ENCODE measurements at places on chromosomes 7 and 10.

GRCh38 chr7:133253519-133253875 is 619 bp downstream of the EXOC4 start:
- DNase-seq: peak; percentile 3

DNA sequence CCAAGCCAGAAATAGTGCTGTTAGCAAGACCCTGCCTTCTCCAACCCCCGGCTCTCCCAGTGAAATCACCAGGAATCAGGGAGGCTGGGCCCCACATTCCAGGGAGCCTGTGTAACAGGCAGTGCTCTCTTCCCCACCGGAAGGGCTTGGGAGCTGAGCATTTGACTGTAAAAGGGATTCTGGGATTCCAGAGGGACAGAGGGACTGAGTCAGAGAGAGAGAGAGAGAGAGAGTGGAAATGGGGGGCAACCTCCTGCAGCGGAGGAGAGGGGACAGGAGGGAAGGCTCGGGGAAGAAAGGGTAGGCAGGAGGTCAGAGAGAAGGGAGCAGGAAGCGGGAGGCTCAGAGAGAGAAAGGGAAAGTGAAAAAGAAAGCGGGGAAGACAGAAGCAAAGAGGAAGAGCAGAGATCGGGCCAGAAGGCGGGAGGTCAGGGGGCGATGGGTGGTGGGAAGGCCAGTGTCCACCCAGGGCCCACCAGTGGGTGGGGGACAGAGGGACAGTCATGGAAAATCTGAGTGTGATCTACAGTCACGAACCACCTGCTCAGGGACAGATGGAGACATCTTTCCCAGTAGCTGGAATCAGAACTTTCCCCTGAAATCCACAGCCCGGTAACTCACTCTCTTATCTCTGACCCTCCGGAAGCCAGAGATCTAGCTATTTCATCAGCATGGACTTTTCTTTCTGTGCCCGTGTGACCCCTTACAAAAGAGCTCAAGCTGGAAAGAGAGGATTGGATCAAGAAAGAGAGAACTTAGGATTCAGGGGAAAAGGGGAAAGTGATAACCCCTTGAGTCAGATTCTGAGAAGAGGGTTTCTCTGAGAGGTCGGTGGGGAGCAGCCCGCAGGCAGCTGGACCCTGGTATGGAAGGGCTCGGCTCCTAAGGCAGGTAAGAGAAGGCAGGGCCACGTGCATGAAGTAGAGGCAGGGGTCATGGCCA is 4.6 kb upstream of the SERPINE1 start:
- DNase-seq: no peak

DNA sequence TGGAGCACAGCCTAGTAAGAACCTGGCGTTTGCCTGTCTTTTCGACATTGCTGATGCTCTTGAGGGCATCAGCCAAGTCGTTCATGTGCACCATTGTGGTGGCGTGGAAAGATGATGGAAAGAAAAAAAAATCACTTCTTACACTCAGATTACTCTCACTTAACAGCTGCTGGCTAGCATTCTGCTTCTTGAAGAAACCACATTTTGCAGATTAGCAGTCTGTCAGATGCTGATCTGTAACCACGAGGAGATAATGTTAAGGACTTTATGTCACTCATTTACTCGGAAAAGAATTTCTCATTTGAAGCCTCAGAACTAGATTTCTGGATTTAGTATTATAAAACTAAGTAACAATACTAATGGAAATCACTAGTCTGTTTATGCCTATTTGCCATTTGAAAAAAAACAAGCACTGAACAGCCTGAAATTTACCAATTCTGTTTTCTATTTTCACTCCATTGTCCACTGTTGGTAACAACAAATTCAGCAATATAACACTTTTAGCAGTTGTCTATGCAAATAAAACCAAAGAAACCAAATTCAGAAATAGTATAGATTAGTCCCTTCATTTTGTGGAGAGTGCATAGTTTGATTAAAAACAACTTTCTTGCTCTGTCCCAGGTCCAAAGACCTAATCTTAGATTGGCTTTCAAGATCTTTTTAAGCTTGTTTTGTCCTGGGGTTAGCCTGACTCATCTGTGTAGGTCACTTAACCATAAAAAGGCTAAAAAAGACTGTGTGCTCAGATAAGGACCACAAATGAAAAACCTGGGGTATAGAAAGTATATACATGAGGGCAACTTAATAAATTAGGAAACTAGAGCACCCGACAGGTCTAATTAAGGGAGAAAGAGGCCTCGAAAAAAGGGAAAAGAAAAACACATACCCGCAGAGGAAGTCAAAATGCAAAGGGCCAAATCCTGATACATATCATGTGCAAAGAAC is 67.5 kb downstream of the NT5C2 start:
- no peak for DNase-seq

- peak; percentile 98 for DNase-seq
These were observed at the start of gene CASP2 for GRCh38 chr7:143287935-143288826. Gene CASP2 (plus strand): TSS chr7:143288351. CDS start chr7:143288456, 105 bp downstream.

DNA sequence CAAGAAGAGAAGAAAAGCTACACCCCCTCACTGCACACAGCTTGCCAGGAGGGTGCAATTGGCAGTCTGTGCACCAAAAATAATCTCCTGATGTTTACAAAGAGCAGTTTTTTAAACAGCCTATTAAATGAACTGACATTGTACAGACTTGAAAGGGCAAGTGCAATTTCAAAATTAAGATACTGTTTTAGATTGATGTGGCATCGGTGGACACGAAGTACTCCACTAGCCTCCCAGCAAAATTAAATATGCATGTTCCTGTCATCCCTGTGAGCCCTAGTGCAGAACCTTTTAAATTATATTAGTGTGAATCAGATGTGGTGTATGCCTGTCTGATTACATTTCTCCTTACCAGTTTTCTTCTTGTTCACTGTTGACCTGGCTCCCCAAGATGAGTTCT is 87.9 kb downstream of the WIPF3 start:
- no peak for DNase-seq

DNA sequence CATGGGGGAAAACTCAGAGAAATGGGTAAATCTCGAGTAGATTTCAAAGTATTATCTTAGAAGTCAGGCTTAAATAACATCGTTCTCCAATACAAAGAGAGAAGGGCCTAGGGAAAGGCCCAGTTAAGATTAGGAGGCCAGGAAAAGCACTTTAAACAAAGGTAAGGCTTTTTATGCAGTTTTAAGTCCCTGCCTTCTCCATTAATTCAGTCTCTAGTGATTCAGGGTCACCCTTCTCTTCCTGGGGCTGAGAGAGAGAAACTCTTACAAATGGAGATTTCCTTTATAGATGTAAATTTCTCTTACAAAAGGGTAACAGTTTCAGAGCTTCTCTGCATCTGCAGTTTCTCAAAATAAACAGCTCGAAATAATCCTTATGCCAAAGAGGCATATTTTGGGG is 179.3 kb downstream of the HECW1 start:
- no peak for DNase-seq

GRCh38 chr10:132993271-132994184 is 51.2 kb upstream of the CFAP46 start:
- no peak for DNase-seq

DNA sequence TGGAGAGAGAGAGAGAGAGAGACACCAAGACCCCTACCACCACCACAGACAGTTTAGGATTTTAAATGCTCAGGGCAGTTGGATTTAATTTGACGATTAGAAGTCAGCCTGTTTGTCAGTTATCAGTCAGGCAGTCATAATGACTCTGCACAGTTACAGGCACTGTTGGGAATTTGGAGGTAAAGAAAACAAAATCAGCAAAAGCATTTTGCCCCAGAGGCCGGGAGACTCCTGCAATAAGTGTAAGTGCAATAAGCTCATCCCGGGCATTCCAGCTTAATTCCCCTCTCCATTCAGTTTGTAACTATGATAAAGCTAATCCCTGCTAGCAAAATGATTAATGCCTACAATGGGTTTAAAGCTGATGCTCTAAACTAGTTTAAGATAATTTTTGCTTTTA is 13.5 kb downstream of the SEMA3C start:
- no peak for DNase-seq

DNA sequence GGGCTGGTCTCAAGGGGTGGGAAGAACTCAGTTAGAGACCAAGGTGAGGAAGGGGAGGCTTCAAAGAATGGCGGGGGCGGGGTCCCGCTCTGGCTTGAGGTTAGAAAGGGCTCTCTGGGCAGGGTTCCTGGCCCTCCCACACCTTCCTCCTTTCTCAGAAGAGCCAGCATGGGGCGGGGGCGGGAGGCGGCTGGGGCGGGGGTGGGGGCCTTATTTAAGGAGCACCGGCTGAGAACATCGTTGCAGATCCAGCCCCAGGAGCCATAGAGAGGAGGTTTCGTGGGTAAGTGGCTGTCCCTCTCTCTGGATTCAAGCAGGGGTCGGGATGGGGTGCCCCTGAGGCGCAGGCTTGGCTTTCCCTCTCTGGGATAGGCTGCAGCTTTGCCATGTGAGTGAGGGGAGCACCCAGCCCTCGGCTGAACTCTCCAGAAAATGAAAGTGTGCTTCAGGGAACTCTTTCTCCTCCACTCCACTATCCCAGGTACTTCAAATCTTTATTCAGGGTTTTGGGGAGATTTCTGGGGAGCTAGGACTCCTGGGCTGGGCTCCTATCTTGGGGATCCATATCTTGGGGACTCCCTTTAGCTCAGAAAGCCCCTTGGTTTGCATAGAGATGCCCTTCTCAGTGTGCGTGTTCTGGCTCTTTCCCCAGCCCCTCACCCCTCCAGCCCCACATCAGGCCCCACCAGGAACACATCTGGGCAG is 3.3 kb upstream of the CUEDC2 start:
- DNase-seq: peak; percentile 48

DNA sequence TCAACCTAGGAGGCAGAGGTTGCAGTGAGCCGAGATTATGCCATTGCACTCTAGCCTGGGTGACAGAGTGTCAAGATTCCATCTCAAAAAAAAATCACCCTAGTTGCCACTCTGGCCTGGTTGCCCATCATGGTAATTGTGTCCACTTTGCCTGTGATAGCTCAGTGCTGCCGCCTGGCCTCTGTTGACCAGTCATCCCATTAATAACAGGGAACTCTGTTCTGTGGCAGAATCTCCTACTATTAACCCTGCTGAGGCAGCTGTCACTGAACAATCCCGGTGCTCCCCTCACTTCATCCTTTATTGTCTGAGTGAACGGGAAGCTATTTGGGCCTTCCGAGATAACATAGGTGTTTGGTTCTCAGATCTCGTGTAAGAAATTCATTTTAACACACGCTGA is 14.6 kb downstream of the ZNF3 start:
- no peak for DNase-seq

DNA sequence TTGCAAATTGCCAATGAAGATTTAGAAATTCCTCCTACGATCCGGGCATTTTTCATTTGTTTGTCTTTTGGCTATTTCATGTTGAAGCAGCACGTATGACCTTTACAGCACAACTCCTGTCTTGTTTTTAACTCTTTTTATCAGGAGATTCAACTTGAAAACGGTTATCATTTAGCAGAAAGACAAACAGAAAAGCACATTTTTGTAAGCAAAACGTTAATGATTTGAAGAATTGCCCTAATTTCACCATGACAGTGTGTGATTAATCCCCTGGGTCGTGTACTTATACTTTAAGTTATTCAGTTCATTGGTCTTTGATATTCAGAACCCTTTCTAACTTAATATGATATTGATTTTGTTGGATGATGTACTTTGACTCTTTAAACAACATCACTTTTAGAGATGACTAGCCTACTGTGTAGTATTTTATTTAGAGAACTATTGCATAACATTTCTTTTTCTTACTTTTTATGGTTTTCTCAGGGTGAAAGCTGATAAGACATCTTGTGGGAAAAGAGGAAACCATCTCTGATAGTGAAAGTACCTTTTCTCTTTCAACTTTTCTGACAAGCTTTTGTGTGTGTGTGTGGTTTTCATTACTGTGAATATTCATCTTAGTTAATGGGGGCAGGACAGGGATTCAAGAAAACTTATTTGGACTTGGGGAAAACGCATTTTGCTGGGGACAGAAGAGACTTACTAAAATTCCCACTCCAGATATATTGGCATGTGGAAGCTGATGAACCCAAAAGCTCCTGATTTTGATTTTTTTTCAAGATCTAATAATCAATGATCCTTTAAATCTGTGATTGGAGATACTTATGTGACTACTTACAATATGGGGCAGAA is 8.1 kb downstream of the HHEX start:
- DNase-seq: no peak

GRCh38 chr7:50317221-50317678 is 12.7 kb downstream of the IKZF1 start:
- DNase-seq: peak; percentile 34

DNA sequence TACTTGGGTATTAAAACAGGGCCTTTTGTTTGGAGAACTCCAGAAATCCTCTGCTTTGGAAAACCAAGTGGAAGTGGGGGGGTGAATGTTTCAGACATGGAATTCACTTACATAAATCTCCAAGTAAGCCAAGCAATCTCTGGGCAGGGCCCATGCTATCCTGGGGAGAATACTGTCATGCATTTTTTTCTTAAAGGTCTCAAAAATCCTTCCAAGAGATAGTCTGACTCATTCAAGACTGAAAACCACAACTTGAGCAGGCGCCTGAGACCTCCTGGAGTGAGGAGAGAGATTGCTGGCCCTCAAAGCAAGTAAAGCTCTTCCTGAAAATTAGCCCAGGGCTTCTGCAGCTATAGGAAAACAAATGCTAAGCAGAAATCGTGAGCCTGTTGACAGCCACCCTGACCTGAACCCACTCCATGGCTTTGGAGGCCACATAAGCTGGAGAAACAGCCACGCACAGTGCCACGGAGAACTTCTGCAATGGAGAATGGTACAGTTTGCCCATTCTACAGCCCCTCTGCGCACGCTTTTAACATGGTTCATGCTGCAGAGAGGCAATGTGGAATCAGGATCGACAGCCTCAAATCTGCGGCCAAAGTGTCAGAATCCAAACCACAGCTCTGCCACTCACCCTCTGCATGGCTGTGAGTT is 203.1 kb upstream of the AUTS2 start:
- no peak for DNase-seq

- DNase-seq: no peak
These were observed 78.2 kb upstream of the ZNF92 start for GRCh38 chr7:65295409-65295808.

GRCh38 chr10:5268743-5269142 is 72.1 kb downstream of the AKR1C4 start:
- no peak for DNase-seq
